ENCODE measurements at places on chromosomes 2 and 18.

DNA sequence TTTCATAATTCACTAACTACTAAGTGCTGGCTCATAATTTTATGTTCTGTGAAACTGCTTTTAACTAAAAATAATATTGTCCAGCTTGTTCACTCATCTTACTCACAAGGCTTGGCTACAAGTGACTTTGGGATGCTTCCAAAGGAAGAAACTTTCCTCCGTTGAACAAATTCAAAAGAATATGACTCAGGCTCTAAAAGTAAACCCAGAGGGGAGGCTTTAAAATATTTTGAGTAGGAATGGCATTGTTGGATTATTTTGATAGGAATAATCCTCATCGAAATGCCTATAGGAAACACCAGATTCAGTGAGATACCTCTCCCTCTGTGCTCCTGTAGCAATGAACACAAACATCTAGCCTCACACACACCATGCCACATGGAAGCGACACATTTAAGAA, 25.2 kb upstream of the TLK1 start:
- DNase-seq: no peak

DNA sequence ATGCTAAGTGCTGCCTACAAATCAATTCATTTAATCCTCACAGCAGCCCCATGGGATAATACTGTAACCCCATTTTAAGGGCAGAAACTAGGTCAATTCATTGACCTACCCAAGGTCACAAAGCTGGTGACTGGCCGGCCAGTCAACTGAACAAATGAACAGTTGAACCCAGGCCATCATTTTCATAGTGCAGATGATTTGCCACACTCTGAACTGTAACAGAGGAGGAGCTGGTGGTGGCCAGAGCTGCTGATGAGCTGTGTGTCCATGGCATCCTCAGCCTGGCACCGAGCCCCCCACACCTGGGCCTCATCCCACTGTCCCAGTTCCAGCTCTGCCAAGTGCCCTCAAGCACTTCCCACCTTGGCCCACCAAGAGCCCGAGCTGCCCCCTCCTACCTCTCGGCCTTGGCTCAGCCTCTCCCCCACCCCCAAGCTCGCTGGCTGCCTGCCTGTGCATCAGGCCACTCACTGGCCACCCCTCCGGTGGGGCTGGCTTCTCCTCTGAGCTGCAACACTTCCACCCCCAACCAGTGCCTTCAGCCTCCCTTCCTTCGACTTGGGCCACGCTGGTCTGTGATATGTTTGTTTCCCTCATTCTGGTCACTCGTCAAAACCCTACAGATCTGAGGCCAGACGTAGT, 58.4 kb downstream of the ATOH8 start:
- no peak for DNase-seq

GRCh38 chr2:189091253-189091652, 88.3 kb downstream of the COL5A2 start:
- DNase-seq: no peak

DNA sequence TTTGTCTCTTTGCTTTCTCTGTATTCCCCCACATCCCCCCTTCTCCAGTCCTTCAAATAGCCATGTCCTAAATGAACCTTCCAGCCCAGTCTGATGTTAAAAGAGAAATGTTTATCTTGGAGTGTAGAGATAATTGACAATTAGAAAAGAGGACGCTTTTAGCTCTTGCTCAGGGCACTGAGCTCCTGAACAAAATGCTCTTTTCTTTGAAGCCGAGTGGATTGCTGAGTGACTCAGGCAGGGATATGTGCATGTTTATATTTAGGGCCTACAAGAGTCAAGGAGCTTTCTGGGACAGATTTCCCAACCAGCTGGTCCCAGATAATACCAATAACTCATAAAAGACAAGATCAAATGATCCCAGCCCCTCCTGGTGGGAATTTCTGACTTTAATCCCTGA, 88.0 kb upstream of the SETBP1 start:
- no peak for DNase-seq

DNA sequence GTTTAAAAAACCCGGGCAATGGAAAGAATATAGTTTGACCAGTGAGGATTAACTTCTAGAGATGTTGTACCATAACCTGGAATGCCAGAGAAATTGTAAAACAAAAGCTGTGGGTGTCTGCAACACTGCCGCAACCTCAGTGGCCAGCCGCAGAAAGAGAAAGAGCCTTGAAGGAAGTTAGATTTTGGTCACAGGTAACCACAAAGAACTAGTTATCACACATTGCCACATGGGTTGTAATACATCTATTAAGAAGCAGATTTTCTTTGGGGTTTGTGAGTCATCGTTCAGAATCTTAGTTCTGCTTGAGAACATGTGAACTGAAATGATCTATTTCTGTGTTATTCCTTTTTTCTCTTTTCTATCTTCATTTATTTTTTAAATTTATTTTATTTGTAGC, 222.9 kb upstream of the AGAP1 start:
- DNase-seq: no peak

GRCh38 chr2:231189171-231189530, 9.3 kb upstream of the ARMC9 start:
- no peak for DNase-seq

GRCh38 chr2:120934574-120935338, 199.1 kb downstream of the GLI2 start:
- DNase-seq: no peak

DNA sequence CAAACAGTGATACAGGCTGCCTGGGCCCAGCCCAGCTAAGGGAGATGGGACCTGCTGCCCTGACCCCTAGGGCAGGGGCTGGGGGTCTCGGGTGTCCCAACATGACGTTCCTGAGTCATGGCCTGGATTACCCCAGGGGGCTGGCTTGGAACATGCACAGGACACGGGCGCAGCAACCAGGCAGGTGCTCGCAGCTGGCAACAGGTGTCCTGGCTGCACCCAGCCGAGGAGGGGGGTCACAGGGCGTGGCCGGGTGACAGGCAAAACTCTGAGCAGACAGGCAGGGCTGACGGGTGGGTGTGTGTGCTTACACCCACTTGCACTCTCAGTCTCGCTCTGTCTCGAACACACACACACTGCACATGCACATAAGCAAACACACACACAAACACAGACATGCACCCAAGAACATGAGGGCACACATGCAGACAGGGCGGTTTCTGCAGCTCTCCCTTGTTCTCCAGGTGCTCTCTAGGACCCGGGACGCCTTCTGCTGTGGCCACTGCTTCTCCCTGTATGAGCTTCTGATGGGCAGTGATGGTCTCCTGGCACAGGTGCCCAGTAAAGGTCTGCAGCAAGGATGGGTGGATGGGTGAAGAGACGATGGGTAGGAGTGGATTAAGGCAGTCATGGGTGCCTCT, 33.7 kb upstream of the TAF1B start:
- no peak for DNase-seq

GRCh38 chr18:45073556-45073955, 392.9 kb downstream of the SETBP1 start:
- no peak for DNase-seq

- no peak for DNase-seq
Observed at GRCh38 chr2:176163672-176164056, 6.6 kb downstream of the HOXD3 start.

GRCh38 chr18:67151366-67151765, 365.2 kb downstream of the DSEL start:
- DNase-seq: no peak

GRCh38 chr2:172285010-172285621, 142.3 kb upstream of the ITGA6 start:
- no peak for DNase-seq

GRCh38 chr18:9996094-9996493, 82.3 kb downstream of the VAPA start:
- no peak for DNase-seq

DNA sequence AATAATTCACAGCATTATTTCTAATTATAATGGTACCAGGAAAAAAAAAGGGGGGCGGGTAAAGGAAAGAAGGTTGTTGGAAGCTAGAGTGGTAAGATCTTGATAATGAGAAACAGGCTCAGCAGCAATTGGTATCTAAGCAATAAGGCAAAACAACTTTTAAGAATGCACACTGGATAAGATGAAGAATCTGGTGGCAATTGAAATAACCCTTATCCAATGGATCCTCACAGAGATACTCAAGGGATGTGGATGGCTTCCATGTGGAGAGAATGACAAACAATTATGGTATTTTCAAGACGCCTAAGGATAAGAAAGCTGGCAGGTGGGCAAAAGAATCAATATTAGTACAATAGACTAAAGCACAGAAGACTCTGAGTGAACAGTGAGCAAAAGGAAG, 153.6 kb downstream of the UPP2 start:
- no peak for DNase-seq

GRCh38 chr2:232493701-232494474, 6.3 kb upstream of the ECEL1 start:
- DNase-seq: no peak

GRCh38 chr2:15605721-15606120, 14.1 kb downstream of the DDX1 start:
- DNase-seq: no peak

GRCh38 chr2:72916743-72917137, 579 bp upstream of the EMX1 start:
- no peak for DNase-seq

- DNase-seq: no peak
Observed at GRCh38 chr2:15498554-15498953, 62.6 kb downstream of the NBAS start.

- no peak for DNase-seq
Observed at GRCh38 chr2:37875403-37875906, 49.6 kb upstream of the RMDN2 start.

- no peak for DNase-seq
Observed at GRCh38 chr18:34817636-34818035, 107.5 kb downstream of the DTNA start.

DNA sequence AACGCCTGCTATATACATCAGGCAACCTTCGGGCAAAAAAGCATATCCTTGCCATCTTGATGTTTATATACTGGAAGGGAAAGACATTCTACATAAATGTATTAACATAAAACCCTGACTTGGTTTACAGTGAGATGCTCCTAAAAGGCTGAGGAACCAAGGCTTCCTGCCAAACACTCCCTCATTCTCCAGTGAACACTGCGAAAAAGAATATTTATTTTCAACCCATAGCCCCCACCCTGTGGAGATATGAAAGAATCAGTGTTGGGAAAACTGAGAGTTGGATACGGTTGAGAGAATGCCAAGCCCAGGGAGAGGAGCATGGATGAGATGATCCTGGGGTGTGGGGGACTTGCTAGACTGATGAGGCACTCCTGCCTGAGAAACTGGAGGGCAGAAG, 94.9 kb downstream of the PIEZO2 start:
- DNase-seq: no peak

DNA sequence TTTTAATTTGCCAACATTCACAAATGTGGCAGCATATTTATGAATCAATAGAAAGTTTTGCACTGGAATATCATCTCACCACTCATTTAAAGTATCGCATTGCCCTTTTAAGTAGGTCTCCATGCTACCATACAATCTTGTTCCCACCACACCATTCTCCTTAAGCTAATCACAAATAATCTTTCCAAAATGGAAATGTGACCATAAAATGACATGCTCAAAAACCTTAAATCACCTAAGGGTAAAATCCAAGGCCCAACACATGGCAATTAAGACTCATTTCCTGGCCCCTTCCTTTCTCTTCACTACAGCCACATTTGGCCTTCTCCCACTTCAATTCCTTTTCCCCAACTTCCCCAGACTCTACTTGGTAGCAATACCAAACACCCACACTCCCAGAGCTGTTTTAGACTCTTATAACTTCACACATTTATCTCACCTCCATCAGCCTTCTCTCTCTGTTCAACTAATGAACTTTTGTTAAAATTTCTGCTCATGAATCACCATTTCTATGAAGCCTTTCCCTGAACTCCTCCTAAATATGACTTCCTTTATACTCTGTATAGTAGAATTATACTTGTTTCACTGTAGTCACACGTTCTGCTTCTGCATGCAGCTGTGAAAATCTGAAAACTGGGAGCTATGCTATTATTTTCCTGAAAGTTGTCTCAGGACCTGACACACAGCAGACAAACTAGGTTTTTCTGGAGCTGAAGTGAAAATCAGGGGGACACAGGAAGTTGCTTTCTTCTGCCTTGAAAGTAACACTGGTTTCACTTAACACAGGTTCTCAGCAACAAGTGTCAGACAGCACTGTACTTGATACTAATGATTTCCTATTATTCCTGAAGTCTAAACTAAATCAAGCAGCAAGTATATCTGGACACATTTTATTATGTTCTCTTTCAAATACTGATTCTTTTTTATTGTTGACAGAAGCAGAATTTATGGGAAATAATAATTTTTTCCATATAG, 303.9 kb downstream of the ZEB2 start:
- DNase-seq: no peak

GRCh38 chr2:46323730-46324129, 26.5 kb downstream of the EPAS1 start:
- no peak for DNase-seq

GRCh38 chr18:75635096-75635495, 207.6 kb upstream of the SMIM21 start:
- no peak for DNase-seq

GRCh38 chr2:107001964-107002696, 116.2 kb upstream of the ST6GAL2 start:
- no peak for DNase-seq

GRCh38 chr2:231677632-231678104, 30.7 kb upstream of the PTMA start:
- DNase-seq: peak; percentile 74

- peak; percentile 40 for DNase-seq
Observed at GRCh38 chr2:55049043-55049820, 1.0 kb downstream of the RTN4 start.

DNA sequence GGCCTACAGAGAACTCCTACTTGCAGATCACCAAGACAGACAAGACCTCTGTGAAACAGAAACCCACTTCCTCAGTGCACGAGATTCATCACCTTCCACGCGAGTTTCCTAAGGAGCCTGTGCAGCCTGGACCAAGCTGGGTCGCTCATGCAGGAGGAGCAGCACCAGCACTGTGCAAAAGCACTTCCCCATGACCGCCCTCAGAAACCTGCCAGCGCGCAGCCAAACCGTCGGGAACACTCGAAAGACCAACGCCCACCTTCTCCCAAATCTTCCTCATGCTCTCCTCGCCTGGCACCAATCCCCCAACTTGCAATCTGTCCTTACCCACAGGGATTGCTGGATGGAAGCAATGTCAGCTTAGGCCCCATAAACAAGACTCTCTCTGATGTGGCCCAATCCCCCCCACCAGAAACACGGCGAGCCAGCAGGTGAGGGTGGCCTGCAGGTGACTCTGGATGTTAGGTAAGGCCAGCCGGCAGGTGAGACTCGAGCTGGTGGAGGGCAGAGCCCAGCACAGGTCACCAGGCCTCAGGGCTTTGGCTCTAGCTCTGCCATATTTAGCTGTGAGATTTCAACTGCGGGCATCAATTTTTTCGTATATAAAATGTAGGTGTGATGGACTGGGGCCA, 69.4 kb downstream of the PXDN start:
- DNase-seq: no peak

DNA sequence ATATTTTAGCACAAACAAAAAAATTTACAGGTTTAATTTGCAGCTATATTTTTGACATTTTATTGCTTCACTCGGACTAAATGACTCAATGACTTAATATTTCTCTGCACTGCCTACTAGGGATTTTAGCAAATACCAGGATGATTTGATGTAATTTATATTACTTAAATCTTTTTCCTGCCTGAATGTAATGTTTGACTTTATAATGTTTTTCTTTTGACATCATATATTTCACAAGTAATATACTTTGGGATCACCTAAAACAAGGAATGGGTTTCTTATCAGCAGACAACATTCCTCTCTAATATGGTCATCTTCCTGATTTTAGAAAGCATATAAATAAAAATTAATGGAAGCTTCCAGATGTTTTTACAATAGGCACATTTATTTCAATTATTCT, 253.2 kb upstream of the EPC2 start:
- DNase-seq: no peak
